ENCODE measurements at places on chromosomes 7 and 10.

GRCh38 chr10:19749185-19749729 is 67.0 kb upstream of the PLXDC2 start:
- DNase-seq = peak; percentile 13

DNA sequence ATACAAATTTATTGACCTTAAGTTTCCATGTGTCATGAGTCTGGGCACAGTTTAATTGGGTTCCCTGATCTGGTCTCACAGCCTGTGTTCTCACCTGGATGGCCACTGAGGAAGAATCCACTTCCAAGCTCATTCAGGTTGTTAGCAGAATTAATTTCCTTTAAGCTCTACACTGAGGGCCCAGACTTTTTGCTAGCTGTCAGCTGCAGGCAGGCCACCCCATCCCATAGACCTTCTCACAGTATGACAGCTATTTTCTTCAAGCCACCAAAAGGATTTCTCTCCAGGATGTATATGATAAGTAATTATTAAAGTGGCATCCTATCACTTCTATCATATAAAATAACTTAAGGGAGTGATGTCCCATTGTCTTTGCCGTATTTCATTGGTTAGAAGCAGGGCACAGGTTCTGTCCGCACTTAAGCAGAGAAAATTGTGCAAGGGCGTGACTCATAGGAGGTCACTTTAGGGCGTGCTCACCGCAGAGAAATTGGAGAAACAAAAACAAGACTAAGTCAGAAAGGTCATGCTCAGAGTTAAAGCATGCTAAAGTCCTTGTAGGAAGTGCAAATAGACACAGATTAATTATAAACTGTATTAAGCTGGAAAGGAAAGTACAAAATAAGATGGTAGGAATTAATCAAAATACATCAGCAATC is 109.9 kb downstream of the AHR start:
- DNase-seq = peak; percentile 92

GRCh38 chr10:100468978-100469377 is 6.2 kb downstream of the WNT8B start:
- DNase-seq = peak; percentile 48

- no peak for DNase-seq
These were observed 21.3 kb downstream of the SSMEM1 start for GRCh38 chr7:130228840-130229502.

GRCh38 chr10:3067118-3067858 is at the start of gene PFKP:
Gene PFKP, plus strand, starts transcription at chr10:3067548. Its CDS starts 48 bp downstream, at chr10:3067596.
- peak; percentile 46 for DNase-seq

DNA sequence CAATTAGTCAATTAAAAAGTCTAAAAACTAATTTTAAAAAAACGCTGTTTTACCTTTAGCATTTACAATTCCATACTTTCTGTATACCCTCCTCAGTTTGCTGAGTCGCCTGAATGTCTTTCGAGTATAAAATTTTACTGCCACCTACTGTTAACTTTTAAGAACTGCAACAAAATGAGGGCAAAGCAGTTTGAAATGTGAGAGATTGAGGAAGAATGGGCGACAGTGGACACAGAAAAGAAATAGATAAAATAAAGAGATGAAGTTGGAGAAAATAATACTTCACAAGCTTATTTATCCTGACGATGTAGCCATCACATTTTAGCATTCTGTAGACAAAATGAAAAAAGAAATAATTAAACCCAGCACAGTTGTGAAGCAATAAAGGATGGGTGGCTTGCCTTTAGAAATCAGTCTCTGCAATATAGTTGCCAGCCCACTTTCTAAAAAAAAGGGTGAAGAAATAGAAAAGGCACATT is 110.8 kb upstream of the PTN start:
- DNase-seq = peak; percentile 61

- no peak for DNase-seq
These were observed 11.9 kb downstream of the LAT2 start for GRCh38 chr7:74221713-74222112.

- DNase-seq = peak; percentile 56
These were observed 717 bp downstream of the ADCY1 start for GRCh38 chr7:45574669-45575500.
